ENCODE measurements at places on chromosomes 5 and 9.

DNA sequence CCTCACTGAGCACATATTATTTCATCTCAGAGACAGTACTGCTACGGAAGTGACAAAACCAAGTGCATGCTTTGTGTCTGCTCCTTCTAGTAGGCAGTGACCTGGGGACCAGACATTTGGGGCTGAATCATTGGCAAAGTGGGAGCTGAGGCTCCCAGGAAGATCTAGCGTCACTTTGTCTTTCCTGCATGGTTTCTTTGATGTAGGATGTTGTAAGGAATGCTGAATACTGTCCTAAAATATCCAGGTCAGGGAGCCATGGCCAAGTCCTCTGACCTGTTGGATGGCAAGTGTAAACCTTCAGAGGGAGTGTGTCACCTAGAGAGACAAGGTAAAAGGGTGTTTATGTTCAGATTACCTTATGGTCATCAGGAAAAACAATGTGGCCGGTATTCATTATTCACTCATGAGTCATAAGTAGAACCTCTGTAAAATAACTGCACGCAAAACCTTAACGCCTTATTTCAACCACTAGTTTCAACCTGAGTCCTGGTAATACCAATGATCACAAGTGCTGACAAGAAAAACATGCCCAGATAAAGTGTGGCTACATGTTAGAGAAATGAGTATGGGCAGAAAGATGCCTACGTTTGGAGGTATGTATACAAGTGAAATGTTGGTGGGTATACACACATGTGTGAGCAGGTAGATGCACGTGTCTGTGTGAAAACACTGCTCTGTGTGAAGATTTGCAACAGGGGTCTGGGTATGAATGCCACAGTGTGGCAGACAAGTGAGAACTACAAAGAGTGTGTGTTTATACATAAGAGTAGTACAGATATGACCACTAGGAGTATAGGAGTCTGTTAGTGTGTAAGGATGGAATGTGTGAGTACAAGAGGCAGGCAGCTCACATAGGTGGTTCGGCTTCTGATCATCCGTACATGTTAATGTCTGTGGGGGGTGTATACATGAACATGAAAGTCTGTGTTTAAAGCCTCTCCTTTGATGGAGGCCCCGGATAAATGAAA, 263.9 kb downstream of the SPOCK1 start:
- no peak for DNase-seq

DNA sequence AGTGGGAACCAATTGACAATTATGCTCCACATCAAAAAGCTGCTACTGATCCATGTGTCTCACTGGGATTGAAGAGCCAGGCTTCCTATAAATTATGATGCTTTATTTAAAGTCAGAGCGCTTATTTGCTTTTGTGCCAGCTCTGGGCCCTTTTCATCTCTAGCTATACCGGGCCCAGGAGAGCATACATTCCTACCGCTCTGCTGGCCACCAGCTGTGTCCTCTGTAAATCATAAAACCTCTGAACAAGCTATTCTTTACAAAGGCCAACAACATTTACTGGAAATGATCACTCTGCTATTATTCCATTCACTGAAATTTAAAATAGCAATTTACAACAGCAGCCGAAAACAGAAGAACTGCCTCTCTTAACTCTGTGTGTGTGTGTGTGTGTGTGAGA, 86.6 kb downstream of the ZNF608 start:
- no peak for DNase-seq

DNA sequence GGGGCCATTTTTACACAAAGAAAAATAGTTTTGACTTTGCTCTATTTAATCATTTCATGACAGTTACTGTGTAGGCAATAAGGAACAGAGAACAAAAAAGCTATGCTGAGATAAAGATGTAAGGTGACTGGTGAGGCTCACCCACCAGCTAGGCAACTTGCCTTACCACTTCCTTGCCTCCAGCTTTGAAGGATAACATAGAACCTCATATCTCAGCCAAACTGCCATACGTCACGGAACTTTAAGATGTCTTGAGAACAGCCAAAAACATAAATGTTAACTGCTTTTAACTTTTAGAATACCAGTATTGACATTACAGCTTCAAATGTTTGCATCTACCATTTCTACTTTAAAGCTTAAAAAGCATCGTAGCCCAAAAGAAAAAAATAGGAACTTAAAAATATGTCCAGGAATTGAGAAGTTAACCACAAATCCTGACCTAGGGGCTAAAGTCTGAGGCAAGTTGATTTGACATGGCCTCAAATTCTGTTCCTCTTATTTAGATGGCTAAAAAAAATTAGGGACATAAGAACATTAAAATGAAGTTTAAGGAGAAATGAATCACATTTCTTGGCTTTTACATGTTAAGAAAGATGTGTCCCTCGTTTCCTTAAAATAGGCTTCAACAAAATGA, 7.7 kb upstream of the GCNT4 start:
- no peak for DNase-seq

GRCh38 chr9:660227-660626, 181.3 kb upstream of the DMRT1 start:
- no peak for DNase-seq

DNA sequence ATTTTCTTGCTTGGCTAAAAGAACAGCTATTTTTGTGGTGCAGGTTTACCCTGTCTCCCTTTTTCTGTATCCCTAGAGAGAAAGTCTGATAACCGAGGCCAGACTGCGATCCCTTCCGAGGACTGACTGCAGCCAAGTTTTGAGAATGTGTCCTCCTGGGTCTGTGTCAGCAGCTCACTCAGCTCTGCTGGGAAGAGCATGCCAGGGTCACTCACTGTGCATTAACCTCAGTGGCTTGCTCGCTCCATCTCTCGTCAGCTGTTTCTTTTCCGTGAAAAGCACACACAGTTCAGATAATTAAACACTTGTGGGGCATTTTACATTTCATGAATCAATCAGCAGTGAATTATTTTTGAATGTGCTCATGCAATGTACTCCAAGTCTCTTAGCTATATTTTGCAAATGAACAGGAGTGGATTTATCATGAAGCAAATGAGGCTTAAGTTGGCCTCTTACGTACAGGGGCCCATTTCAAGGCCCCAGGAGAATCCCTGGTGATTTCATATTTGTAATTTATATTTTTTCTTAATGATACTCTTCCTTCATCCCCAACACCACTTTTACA, 252.1 kb downstream of the SMARCA2 start:
- no peak for DNase-seq

DNA sequence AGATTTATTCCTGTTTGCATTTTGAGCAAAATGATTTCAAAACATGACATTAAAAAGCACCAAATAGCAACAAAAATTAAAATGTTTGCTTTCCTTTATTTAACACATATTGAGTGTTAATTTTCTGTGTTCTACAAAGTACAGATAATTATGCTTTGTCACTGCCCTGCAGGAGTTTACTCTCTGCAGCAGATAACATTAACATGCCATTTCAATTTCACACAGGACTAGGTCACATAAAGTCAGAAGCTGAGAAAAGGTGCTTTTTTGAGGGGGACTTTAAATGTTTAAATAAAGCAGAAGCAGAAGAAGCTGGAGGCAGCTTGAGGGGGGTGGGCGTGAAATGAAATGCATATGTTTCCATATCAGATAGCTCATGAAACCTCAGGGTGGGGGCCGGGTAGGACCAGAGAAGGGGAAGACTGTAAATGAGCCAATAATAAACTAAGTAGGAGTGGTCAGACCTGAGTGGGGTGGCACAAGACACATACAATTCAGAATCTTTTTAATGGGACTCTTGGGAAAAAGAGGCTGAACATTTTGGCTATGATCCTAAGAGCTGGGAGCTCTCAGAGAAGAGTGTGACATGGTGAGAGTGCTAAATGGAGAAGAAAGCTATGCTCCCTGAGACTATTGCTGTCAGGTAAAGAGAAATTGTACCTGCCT, 387.5 kb downstream of the FAM170A start:
- no peak for DNase-seq

DNA sequence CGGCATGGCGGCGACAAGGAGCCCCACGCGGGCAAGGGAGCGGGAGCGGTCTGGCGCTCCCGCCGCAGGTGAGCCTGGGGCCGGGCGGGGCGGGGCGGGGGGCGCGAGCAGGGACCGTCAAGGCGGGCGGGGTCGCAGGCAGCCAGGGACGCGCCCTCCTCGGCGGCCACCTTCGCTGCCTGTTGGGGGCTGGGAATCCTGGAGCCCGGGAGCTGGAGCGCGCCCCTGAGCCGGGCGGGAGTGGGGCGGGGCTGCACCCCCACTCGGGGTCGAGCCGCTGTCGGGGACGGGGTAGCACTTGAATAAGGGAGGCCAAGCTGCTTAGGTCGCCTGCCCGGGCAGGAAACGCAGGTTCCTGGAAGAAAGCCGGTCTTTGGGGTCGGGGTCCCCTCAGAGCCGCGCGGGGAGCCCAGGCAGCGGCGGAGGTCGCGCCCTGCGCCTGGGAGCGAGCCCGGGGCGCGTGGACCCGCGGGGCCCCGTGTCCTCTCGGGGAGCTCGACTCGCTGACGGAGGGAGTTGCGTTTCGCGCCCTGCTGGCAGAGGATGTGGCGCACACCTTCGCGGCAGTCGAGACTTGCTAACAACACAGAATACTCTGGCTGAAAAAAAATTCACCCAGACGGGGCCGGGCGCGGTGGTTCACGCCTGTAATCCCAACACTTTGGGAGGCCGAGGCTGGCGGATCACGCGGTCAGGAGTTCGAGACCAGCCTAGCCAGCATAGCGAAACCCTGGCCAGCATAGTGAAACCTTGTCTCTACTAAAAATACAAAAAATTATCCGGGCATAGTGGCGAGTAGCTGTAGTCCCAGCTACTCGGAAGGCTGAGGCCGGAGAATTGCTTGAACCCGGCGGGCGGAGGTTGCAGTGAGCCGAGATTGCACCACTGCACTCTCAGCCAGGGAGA, 552 bp downstream of the OTULINL start:
- peak; percentile 80 for DNase-seq

DNA sequence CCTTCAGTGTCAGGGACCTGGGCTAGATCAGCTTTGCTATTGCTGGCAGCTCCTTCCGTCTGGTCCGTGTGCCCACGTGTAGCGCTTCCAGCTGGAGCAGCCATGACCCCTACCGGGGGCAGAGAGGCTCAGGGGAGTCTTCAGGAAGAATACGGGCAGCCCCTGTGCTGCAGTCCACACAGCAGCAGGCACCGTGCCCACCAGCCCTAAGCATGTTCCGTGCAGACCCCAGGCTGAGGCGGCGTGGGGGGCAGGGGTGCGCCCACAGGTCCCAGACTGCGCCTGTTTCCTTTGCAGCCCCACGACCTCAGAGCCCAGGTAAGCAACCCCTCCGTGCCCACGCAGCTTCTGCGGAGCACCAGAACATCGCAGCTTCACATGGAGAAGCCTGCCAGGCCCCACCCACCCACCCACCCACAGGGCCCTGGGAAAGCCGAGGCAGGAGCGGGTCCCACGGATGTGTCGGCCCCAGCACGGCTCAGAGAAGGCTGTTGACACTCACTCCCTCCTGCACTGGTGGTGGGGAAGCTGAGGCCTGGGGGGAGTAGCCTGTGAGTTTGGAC, 83.1 kb downstream of the KCNT1 start:
- DNase-seq = no peak

DNA sequence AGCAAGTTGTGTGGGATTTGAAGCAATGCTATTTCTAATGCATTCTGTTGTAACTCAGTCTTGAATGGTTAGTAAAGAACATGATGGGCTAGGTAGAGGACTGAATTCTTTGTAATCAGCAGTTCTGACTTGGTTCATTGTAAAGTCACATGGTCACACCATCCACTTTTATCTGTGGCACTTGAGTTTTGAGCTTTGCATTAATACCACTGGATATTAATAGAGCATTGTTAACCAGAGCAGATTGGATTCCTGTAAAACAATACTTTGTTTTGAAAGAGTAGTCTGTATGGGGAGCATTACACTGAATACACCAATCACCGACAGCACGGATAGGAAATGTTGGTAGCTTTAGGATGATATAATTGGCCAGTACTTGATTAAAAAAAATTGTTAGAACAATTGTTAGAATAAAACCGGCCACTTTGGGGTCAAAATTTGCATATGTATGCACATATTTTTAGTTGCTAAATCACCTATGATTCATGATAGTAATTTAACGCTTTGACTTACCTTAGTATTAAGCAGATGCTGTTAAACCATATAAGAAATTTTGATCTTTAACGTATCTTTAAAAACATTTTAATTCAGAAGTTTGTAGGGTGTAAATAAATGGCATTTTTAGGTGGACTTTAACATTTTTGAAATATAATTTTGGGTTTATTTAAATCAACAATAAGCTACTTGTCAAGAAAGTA, 17.4 kb downstream of the SLC12A2 start:
- no peak for DNase-seq
